BE2C (cell line): ENCODE measurements at places on chromosomes 7 and 10.

GRCh38 chr10:119725517-119725827 is 378 bp upstream of the INPP5F start:
- no peak for DNase-seq

GRCh38 chr7:36082910-36083309 is 70.1 kb upstream of the EEPD1 start:
- peak; percentile 38 for DNase-seq

GRCh38 chr10:81967716-81968115 is 92.7 kb downstream of the NRG3 start:
- DNase-seq, result no peak

DNA sequence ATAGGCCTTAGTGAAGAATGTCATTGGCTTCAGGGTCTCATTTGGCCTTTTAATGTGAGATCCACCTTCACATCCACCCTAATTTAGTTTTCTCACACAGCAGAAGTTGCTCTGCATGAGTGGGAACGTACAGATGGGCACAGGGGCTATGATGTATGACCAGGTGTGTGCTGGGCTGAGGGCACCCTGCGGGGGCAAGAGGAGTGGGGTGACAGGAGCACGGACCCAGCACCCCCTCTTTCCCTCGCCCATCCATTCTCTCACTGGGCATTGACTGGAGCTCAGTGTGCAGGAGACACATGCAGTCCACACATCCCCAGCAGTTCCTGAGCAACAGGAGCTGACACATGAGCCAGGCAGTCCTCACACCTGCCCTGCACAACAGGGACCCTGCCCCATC is 95.1 kb upstream of the PPP2R2D start:
- DNase-seq, result no peak

GRCh38 chr7:125184801-125185200 is 255.2 kb upstream of the POT1 start:
- no peak for DNase-seq

DNA sequence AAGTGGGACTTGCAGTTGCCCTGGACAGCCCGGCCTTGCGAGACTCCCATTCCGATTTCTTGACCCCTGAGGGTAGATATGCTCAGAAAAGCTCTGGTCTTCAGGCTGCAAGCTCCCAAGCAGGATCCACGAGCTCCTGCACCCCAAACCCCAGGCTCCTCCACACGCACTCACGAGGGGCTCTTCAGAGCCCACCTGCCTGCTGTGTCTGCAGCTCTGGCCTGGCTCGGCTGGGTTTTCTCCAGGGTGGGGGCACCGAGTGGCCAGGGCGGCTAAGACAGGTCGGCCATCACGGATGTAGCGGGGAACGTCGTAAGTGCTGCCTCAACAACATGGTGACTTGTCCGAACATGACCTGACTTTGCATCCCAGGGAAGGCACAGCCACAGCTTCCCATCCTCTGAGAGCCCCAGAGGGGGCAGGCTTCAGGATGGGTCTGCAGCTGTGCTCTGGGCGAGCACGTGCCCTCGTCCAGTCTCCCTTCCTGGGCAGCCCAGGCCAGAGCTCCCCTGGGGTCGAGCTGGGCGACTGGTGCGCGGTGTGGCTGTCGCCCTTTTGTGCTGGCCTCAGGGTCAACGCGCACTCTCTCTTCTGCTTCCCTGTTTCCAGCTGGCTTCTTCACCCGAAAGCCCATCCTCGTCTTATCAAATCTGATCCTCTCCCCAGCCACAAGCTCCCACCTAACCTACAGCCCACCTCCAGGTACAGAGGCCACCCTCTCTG is 415.3 kb downstream of the DNAJB6 start:
- no peak for DNase-seq

DNA sequence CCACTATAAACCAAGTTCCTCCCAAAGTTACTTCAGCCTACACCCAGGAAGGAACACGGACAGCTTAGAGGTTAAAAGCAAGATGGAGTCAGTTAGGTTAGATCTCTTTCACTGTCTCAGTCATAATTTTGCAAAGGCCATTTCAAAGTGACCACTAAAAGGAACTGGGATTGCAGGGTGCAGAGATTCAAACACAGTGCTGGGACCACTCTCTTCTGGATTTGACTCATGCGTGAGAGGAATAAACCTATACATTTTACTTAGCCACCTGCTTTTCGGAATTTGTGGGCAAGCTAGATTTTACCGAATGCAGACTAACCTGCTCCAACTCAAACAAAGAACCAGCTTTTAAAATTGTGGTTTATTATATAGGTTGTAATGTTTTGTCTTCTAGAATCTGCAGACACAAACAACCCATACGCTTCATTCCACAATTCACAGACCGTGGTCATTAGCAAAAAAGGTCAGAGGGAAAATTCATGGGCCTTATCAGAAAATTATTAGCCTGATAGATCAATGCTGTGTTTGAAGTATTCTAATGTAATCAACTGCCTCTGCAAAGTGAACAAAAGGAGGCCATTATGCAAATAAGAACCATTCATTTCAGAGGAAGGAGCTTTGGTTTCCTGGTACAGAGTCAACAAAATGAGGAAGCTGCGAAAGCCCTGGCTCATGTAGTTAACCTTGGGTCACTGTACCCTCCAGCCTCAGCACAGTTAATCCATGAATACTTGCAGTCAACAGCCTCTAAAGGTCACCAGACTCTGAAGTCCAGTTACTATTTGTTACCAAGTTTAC is 342.7 kb upstream of the KLF6 start:
- DNase-seq, result no peak

- DNase-seq, result no peak
These were observed 4.5 kb upstream of the BLNK start for GRCh38 chr10:96275685-96276418.

DNA sequence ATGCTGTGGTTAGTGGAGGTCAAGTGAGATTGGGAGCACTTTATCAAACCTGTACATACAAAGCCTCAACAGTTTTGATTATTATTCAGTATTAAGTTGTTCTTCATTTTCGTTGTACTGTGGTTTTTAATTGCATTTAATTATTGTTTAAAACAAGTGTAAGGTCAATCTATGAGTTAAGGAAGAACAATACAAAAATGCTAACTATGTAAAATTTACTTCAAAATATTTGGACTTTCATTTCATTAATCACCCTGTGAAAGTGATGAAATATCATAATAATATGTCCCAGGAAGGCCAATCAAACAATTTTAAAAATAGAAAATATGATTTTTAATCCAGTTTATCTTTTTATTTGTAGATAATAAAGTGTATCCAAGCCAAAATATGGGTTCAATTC is 13.6 kb upstream of the NDUFA5 start:
- no peak for DNase-seq

DNA sequence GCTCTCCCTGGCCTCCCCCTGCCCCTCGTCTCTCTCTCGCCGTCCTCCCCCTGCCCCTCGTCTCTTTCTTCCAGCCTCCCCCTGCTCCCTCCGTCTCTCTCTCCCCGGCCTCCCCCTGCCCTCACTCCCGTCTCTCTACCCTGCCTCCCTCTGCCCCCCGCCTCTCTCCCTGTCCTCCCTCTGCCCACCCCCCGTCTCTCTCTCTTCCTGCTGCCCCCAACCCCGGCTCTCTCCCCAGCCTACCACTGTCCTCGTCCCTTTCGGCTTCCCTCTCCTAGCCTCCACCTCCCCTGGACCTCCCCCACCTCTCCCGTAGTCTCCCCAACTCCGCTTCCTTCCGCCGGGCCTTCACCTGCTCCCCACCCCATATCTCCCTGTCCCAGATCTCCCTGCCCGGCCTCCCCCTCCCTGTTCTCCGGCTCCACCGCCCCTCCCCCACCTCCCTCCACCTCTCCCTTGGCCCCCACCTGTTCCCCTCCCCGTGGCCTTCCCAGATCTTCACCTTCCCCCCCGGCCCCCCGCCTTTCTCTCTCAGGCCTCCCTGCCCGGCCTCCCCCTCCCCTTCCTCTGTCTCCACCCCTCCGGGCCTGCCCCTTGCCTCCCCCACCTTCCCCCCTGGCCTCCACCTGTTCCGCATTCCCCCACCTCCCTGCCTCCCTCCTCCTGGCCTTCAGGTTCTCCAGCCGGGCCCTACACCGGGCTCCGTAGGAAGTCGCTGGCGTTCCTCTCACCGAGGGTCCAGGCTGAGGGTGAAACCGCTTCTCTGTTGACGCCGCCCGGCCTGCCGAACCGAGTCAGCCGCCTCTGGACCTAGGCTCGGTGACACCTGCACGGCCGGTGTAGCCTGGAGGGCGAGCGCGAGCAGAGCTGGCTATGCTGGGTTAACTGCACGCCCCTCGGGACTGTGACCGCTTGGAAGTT is 1.2 kb downstream of the GET4 start:
- DNase-seq, result no peak

DNA sequence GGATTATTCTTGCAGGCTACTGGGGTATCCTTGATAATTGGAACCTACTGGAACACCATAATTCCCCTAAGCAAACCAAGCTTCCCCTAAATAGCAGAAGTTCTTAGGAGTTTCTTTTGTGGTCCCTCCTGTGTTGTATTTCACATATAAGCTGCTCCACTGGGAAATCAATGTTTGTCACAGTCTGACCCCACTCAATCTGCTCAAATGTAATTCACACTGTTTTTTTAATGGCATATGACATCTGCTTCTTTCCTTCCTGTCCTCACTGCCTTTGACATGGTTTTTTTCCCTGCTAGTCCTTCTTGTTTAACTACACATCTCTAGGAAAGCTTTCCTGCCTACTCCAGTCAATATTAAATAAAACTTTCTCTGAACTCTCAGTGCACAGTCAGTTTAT is 1.8 kb upstream of the PTPRZ1 start:
- DNase-seq, result no peak
